ENCODE measurements at places on chromosomes 4 and X. TPM values are rescaled to one million over a fixed set of nuclear protein-coding genes. Genes with fewer than 3 reads are reported as not detected.

DNA sequence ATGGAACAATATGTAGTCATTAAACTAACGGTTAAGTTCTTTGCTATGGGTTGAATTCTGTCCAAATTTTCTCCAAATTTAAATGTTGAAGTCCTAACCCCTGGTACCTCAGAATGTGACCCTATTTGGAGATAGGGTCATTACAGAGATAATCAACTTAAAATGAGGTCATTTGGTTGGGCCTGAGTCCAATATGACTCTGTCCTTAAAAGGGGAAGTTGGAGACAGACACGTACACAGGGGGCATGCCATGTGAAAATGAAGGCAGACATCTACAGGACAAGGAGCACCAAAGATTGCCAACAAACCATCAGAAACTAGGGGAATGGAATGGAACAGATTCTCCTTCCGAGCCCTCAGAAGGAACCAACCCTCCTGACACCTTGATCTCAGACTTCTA lies 492.0 kb upstream of the FTHL17 start:
- H3K27ac ChIP-seq = no peak overlapping the region
- H3K4me3 ChIP-seq = no peak overlapping the region
- DNase-seq = no peak
- no peaks in the 10 kb centered on the region for H3K27me3 ChIP-seq
- H3K4me1 ChIP-seq = no peaks in the 10 kb centered on the region
- H3K36me3 ChIP-seq = no peaks in the 10 kb centered on the region

DNA sequence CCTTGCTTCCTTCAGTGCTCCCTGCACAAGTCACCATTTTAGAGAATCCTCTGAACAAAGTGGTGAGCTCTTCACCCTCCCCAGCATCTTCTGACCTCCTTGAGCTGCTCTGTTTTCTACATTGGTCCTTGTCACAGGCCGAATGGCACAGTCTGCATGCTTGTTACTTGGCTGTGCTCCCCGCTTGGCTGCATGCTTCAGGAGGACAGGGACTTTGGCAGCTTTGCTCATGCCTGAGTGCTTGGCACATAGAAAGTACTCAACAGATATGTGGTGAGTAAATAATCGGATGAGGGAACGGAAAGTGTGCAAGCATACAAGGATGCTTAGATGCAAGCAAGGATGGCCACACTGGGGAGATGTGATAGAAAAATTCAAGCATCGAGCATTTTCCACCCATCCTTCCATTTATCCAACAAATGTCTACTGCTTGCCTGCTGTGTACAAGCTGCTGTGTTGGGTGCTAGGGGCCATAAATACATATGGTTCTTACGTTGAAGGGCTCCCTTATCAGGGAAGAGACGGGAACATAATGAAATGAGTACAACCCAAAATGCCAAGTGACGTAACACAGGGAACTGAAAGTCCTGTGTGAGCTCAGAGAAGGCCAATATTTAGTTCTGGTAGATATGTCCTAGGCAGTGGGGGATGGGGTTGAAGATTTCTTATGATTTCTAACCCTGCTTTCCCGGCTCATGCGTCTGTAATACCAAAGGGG lies 31.2 kb downstream of the SLC2A9 start:
- DNase-seq = no peak
- H3K36me3 ChIP-seq = no peaks in the 10 kb centered on the region
- no peaks in the 10 kb centered on the region for H3K27me3 ChIP-seq
- H3K4me1 ChIP-seq = peaks cover 27% of the 10 kb centered on the region
- no peak overlapping the region for H3K27ac ChIP-seq

- H3K4me3 ChIP-seq = no peak overlapping the region
- H3K27ac ChIP-seq = no peak overlapping the region
- no peaks in the 10 kb centered on the region for H3K36me3 ChIP-seq
- no peaks in the 10 kb centered on the region for H3K4me1 ChIP-seq
- DNase-seq = no peak
- no peaks in the 10 kb centered on the region for H3K27me3 ChIP-seq
These were observed 92.3 kb upstream of the LCORL start for GRCh38 chr4:18113710-18114331.

- no peak for DNase-seq
- H3K27me3 ChIP-seq = no peaks in the 10 kb centered on the region
- H3K36me3 ChIP-seq = no peaks in the 10 kb centered on the region
- peaks cover 10% of the 10 kb centered on the region for H3K4me1 ChIP-seq
These were observed 44.0 kb upstream of the MXD4 start for GRCh38 chr4:2305766-2306501.

DNA sequence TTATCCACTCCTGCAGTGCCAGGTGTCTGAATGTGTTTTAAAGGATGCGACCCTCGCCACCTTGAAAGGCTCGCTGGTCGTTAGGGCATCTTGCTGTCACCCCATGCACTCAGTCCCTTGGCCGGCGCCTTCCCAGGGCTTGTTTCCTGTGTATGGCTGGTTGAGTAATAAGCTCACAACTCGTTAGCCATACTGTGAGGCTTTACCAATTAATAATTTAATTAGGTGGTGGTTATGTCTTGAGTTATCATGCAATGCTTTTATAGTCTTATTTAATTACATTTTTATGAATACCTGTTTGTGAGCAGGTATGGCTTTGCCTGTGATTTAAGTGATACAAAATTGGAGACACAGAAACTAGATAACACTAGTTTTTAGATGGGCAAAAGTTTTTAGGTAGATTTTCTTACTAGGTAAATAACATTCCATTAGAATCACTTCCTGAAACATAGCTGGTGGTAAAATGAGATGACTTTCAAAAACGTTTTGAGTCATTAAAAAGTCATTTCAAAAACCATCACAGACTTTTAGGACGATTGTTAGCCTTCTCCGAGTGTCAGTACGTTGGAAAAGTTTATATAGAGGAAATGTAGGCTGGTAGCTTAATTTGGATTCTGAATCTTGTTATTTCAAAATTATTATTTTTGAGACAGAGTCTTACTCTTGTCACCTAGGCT lies 18.2 kb downstream of the PTTG2 start:
- peak; percentile 80 for DNase-seq
- H3K4me1 ChIP-seq = peaks cover 54% of the 10 kb centered on the region
- H3K27ac ChIP-seq = peak overlapping the region; percentile 98
- H3K36me3 ChIP-seq = no peaks in the 10 kb centered on the region

DNA sequence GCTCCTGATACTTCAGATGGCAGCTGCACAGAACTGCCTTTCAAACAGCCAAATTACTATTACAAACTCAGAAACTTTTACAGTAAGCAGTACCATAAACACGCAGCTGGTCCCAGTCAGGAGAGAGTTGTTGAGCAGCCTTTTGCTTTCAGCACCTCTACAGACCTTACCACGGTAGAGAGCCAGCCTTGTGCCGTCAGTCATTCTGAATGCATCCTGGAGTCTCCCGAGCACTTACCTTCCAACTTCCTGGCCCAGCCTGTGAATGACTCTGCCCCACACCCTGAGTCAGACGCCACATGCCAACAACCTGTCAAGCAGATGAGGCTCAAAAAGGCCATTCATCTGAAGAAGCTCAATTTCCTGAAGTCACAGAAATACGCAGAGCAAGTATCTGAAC lies 12.4 kb downstream of the ZBTB49 start:
- H3K4me3 ChIP-seq = no peak overlapping the region
- H3K36me3 ChIP-seq = peaks cover 15% of the 10 kb centered on the region
- no peaks in the 10 kb centered on the region for H3K4me1 ChIP-seq
- no peaks in the 10 kb centered on the region for H3K27me3 ChIP-seq
- no peak for DNase-seq
- H3K27ac ChIP-seq = no peak overlapping the region

DNA sequence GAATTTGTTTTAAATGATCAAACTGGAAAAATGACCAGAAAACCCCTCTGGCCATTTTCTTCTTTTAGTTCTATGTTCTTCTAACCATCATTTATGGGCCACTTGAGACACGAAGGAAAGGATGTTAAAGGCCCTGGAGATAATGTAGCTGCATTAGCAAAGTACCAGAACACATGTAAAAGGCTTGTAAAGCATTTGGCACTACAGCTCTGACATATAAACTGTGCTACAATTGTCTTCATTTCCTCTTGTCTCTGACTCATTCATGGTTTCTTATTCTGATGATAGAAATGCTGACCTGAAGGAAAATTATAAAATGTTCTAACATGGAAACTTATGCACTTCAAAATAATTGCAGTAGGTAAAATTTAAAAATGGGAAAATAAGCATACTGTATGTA lies 388.7 kb downstream of the FAT4 start:
- H3K4me1 ChIP-seq = no peaks in the 10 kb centered on the region
- H3K4me3 ChIP-seq = no peak overlapping the region
- no peak overlapping the region for H3K27ac ChIP-seq

SRPK3 gene
- total RNA-seq = 4.6 TPM

CSAG3 gene
- total RNA-seq = not detected

TMPRSS11D gene
- total RNA-seq = not detected

CXCL3 gene
- total RNA-seq = not detected
